Naive thymus-derived CD4-positive, alpha-beta T cell (primary cell): ENCODE measurements at places on chromosomes 16 and 17. TPM values are rescaled to one million over a fixed set of nuclear protein-coding genes. Genes with fewer than 3 reads are reported as not detected.

Gene CCDC144A
- polyA plus RNA-seq, result 0.54 TPM

Gene AMZ2
- polyA plus RNA-seq, result 103 TPM

Gene PRSS36
- polyA plus RNA-seq, result 1.2 TPM

Gene YBX2
- polyA plus RNA-seq, result not detected

Gene TPSD1
- polyA plus RNA-seq, result not detected

Gene HSPB9
- 0.10 TPM for polyA plus RNA-seq

Gene SDK2
- 0.64 TPM for polyA plus RNA-seq

Gene GLIS2
- not detected for polyA plus RNA-seq

Gene KCNH6
- not detected for polyA plus RNA-seq

Gene C1QTNF8
- not detected for polyA plus RNA-seq

Gene ASGR1
- polyA plus RNA-seq, result not detected

Gene SRL
- polyA plus RNA-seq, result not detected

Gene HOXB1
- polyA plus RNA-seq, result not detected

Gene KREMEN2
- not detected for polyA plus RNA-seq

Gene ELMO3
- not detected for polyA plus RNA-seq

Gene CACNG1
- not detected for polyA plus RNA-seq
